ENCODE measurements at places on chromosomes 2 and 18.

DNA sequence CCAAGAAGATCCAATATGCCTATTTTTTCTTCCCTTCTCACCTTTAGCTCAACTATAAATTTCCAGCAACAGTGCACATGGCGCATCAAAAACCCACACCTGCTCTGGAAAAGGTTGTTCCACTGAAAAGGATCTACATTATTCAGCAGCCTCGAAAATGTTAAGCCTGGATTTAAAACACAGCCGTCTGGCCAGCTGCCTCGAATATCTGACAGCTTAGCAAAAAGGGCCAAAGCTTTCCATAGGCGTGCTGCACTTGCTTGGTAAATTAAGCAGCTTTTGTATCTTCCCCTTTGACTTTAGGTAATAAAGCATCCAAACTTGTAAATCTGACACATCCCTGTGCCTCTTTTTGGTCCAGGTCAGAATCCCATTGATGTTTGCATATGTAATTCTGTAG lies 20.5 kb downstream of the DAPL1 start:
- no peak for DNase-seq

DNA sequence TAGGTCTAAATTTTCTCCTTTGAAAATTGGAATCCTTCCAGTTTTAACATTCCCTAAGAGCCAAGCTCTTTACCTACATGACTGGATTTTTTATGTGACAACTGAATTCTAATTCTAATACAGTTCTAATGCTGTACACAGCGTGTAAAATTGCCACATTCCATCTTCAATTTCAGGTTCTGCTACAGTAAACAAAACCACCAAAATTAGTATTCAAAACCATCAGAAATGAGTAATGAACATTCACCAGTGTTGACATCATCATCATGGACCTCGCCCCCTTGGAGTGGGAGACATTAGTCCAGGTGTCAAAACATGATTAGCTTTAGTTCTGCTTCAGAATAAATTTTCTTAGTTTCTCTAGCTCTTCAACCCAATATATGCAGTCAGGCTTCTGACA lies 133.6 kb downstream of the MBD2 start:
- no peak for DNase-seq

GRCh38 chr18:45213040-45213333 lies 402.3 kb upstream of the SLC14A2 start:
- no peak for DNase-seq

- DNase-seq: no peak
These were observed 10.0 kb upstream of the AGFG1 start for GRCh38 chr2:227461811-227462461.

DNA sequence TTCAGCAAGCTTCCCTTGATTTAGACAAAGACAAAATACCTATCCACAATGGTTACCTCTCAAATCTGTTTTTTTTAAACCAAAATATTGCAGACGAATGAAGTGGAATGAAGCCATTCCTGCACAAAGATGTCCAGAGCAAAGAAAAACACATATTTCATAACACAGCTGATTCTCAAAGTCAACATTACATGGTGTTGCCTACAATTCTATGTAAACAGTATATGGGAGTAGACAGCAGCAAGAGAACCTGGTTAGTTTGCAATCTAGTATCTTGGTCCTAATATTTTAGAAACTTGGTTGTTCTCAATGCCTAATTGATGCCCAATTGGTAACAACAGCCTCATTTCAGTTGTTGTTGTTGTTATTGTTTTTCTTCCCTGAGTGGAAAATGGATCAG lies 1240.9 kb upstream of the CHAC2 start:
- no peak for DNase-seq

DNA sequence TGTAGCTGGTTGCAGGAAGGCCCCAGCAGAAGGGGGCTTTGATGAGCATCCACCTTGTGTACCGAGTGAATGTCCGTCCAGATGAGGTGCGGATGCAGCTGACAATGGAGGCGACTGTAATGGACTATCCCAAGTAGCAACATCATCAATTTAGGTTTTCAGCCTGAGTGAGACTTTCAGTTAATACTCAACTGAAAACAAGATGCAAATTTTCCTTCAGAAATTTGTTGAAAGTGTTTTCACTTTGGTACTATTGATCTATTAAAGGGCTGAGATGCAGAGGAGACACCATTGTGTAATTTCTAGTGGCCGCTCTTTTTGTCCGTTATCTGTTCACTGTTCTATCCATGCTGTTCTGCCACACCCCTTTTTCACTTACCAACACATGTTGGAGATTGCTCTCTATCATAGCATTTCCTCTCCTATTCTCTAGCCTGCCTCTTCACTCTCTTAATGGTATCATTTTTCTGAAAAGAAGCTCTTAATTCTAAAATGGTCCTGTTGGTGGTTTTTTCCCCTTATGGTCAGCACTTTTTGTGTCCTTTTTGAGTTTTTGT lies 12.0 kb upstream of the CASP8 start:
- no peak for DNase-seq

GRCh38 chr2:72893594-72894319 lies 6.5 kb downstream of the SPR start:
- DNase-seq: no peak

DNA sequence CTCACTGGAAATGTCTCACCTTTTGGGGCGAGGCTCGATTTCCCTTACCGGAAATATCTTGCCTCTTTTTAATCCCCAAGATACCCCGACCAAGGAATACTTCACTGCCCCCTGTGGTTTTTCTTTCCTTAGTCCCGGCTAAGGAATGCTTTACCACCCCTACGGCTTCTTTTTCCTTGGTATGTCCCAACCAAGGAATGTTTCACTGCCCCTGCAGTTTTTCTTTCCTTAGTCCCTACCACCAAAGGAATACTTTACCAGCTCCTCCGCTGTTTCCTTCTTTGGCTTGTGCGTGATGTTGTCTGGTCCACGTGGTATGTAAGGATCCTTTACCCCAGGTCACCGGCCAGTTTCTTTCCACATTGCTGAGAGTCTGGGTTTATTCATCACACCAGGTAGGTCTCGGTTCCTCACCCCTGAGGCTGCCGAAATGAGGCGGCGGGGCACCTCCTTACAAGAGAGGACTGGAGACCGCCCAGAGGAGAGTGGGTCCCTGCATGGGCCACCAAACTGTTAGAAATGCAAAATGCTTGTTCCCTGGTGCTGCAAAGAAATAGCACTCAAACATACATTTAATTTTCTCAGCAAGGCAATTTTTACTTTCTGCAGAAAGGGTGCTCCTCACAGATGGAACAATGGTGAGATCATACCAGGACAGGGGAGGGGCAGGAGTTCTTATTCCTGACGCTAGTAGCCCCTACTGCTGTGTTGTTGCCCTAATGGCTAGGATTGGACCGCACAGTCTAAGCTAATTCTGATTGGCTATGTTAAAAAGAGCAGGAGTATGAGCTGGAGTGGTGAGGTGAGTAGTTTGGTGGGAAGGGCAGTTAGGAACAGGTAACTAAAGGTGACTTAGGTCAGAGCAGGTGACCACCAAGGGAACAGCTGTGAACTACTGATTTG lies 33.4 kb upstream of the CLASP1 start:
- no peak for DNase-seq

GRCh38 chr2:225027061-225027762 lies 15.1 kb downstream of the DOCK10 start:
- no peak for DNase-seq

GRCh38 chr2:17869128-17869527 lies 9.3 kb upstream of the KCNS3 start:
- no peak for DNase-seq

- DNase-seq: no peak
These were observed 111.3 kb upstream of the TLK1 start for GRCh38 chr2:171271971-171272436.

DNA sequence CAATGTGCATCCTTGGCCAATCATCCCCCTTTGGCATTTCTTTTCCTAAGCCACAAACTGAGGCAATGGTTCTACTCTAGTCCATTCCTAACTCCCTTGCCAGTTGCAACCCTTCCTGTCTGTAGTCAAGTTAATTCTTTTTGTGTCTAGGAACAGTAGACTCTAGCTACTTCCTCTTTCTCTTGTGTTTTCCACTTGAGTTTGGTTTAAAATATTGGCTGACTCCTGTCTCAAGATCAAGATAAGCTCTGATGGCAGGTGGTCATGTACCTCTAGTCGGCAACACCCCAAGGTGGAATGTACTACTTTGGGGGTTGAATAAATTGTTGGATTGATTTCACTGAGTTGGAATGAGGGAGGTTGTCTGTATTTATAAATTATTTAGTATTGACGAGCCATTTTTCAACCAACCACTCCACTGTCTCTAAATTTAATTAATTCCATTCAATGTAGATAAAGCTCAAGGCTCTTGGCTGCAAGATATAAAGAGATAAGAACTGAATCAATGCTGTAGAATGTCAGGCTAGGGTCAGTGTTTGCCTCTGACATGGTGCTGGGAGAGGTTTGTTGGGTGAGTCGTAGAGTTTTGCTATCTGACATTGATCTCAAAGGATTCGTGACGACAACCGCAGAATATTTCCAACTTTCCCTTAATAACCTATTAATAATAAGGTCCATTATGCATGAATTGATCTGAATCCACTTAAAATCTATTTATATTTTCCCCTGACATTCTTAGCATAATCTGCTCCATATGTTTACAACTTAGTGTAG lies 188.7 kb upstream of the APCDD1 start:
- DNase-seq: no peak

DNA sequence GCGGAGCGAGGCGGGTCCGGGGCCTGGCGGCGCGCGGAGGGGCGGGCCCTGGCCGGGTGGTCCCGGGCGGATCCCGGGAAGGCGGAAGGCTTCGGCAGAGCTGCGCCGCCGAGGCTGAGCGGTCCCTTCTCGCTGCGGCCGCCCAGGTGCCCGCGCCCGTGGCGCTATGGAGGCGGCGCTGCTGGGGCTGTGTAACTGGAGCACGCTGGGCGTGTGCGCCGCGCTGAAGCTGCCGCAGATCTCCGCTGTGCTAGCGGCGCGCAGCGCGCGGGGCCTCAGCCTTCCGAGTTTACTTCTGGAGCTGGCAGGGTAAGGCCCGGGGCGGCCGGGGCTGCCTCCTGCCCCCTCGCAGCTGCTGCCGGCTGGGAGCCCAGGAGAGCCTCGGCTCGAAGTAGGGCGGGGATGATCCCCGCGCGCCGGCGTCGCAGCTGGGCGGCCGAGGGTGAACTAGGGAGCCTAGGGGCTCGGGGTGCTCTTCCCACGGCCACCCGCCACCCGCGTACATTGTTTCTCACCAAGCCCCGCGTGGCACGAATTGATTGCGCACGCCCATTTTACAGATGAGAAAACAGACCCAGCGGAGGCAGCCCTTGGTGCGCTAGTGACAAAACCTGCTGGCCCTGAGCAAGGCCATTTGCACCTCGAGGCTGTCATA lies at the start of gene SLC66A3:
TSS of gene SLC66A3 (plus strand) at position 87 of the 655 bp plus-strand sequence. CDS start at position 167, 80 bp downstream.
- no peak for DNase-seq

DNA sequence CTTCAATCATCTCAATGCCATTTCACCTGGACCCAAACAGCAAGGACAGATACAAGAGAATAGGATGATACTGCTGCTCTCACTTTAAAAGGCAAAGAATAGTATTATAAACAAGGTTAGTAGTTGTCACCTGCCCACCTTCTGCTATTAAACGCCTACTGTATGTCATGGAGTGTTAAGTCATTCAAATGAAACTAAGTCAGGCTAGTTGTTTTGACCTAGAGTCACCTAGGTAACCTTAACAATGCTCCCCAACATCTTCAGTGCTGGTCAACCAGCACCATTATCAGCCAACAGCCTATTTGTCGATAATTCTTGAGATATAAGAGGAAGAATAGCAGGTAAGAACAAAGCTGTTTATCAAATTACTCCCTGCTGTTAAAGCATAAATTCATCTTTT lies 39.2 kb downstream of the TRIP12 start:
- DNase-seq: no peak

DNA sequence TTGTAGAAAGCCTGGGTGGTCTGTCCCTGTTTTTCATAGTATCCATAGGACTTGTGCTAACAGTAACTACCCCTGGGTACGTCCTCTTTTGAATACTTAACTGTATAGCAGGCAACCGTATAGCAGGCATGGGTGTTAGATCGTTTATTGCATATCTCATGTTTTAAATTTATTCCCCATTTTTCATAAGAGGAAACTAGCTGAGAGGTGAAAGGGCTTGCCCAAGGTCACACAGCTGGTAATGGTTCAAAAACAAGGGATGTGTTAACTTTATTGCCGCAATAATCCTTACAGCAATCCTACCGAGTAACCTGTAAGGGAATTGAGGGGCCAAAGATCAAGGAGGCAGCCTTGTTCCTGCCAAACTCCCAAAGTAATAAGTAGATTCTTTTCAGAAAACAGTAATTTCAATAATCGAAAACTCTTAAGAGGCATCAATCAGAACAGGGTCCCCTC lies 990 bp upstream of the MGAT4A start:
- no peak for DNase-seq

DNA sequence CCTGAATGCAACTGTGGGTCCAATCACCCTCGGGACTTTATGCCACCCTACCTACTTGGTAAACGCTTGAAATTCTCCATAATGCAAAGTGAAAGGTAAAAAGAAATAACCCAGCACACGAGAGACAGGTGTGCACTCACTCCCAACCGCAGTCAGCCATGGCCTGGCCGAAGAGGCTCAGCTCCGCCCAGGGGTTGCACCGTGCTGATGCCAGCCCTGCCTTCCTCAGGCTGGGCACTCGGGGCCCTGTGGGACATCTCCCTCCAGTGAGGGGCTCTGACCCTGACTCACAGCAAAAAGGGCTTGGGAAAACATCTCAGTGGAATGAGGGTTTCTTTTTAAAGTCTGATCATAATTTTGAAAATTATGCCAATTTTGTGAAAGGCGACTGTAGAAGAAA lies 13.3 kb downstream of the SLC66A2 start:
- no peak for DNase-seq

GRCh38 chr2:210536973-210537650 lies 19.3 kb upstream of the CPS1 start:
- DNase-seq: no peak

- no peak for DNase-seq
These were observed 10.9 kb upstream of the EIF2AK3 start for GRCh38 chr2:88638123-88638650.

Measured in stimulated activated CD8-positive, alpha-beta memory T cell treated with anti-CD3 and anti-CD28 coated beads, Interleukin-4, amount 100 ng/mL, for 1 hour (primary cell).